ENCODE measurements at places on chromosomes 4 and X.

DNA sequence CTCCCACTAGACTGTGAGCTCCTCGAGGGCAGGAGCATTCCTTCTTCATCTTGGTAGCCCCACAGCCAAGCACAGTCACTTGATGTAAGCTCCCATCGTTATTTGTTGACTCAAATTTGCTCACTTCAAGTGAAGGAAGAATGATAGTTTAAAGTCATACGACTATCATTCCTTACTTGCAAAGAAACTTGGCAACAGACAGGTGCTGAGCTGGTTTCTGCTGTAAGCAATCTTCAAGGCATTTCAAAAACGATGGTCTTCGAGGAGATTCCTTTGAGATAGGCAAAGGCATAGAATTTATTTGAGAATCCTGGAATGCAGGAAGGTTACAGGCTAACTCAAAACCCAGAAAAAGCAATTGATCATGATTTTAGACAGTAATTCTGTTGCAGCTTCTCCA lies 64.8 kb downstream of the QDPR start:
- DNase-seq = no peak

DNA sequence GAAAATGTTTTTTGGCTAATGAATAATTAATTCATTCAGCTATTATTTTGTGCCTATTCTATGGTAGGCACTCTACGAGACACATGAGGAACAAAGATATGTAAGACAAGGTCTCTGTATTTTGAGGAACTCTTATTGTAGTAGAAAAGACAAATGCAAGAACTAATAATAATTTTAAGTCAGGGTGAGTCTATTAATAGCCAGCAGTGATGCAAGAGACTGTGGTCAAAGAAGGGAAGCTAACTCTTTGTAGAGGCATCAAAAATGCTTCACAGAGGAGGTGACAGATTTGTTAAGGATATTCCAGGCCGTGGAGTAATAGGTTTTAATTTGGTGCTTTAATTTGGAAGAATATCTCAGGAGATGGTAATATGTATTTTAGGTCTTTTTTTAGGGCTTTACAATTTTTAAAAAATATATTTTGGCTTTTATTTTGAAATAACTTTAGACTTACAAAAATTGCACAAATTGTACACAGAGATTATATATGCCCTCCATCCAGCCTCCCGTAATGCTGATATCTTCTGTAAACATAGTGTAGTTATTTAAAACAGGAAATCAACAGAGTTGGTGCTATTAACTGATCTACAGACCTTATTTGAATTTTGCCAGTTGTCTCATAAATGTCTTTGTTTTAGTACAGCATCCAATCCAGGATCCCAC lies 48.1 kb downstream of the DCLK2 start:
- no peak for DNase-seq

DNA sequence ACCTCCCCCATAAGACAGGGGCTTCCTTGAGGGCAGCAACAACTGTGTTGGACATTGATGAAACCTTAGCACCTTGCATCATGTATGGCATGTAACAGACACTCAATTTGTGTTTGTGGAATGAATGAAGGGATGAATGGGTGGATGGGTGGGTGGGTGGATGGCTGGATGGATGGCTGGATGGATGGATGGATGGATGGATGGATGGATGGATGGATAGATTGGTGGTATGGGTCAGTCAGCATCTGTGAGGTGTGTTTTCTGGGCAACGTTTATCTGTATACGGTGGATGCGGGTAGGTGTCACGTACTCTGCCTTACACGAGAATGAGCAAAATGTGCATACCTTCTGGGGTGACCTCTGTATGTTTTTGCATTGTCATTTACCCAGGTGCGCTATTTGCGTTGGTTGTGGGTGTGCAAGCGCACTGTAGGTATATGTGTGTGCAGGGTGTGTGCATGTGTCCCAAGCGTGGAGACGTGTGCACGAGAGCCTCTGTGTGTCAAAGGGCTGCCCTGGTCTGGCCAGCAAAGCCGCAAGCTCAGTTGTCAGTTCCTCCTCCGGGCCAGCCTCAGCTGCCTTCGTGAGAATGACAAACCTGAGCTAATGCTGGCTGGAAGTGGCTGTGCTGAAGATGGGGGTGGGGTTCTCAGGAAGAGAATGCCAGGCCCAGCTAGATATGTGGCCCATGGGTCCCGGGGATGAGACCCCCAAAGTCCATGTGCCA lies 26.5 kb downstream of the ELF4 start:
- DNase-seq = no peak

GRCh38 chrX:23644744-23645143 lies 22.5 kb upstream of the PRDX4 start:
- no peak for DNase-seq

- no peak for DNase-seq
These were observed 1.5 kb downstream of the NKX1-1 start for GRCh38 chr4:1404573-1405253.

- DNase-seq = no peak
These were observed 18.5 kb downstream of the GC start for GRCh38 chr4:71765350-71765749.

GRCh38 chrX:39442332-39442731 lies 641.1 kb downstream of the MID1IP1 start:
- no peak for DNase-seq

DNA sequence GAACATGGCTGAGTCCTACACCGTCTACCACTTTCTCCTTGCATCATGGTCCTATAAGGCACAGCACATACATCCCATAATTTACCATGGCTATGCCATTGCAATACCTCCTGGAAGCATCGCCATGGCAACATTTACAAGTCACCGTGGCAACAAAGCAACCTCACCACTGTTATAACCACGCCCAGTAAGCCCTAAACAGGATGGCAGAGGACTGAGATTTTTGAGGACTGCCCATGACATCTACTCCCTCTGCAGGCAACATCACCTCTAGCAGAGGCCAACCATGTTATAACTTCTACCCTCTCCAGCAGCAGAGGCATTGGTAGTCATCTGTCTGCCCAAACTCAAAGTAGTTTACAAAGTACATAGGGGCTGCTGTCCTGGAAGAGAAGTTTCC lies 29.7 kb downstream of the BCOR start:
- DNase-seq = peak; percentile 10

- no peak for DNase-seq
These were observed 113.1 kb downstream of the SHROOM4 start for GRCh38 chrX:50700921-50701320.

GRCh38 chr4:127643791-127644190 lies 11.0 kb downstream of the INTU start:
- peak; percentile 4 for DNase-seq

- no peak for DNase-seq
These were observed 1214.8 kb downstream of the STIM2 start for GRCh38 chr4:28075401-28075956.

- no peak for DNase-seq
These were observed 79.8 kb downstream of the PAPSS1 start for GRCh38 chr4:107640197-107640596.

DNA sequence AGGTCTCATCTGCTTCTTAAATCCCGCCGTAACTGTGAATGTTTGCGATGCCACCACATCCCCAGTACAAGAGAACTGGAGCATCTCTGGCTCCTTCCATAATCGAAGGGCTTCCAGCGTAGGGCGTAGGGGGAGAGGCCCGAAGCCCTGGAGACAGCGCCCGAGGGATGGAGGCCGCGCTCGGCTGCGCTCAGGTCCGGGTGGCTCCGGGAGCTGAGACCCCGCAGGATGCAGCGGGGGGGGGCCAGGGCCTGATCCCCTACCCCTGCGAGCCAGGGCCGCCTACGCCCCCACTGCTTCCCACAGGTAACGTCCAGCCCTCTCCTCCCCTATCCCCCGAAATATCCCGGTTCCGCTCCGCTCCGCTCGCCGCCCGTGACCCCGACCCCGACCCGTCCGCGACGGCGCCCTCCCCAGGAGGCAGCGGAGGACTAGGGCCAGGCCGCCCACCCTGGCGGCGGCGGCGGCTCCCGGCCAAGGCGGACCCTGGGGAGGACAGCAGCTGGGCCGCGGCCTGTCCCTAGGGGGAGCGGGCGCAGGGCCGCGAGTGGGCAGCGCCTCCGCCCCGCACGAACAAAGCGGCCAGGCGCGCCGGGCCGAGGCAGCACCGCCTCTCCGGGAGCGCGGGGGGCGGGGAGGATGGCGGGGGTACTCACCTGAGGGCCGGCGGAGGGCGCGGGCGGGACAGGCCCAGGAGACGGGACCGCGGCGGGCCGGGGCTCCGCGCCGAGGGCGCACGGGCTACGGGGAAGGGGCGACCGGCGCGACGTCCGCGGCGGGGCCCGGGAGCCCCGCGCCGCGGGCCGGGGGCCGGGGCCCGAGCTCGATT lies 723 bp downstream of the WDFY3 start:
- DNase-seq = peak; percentile 69

DNA sequence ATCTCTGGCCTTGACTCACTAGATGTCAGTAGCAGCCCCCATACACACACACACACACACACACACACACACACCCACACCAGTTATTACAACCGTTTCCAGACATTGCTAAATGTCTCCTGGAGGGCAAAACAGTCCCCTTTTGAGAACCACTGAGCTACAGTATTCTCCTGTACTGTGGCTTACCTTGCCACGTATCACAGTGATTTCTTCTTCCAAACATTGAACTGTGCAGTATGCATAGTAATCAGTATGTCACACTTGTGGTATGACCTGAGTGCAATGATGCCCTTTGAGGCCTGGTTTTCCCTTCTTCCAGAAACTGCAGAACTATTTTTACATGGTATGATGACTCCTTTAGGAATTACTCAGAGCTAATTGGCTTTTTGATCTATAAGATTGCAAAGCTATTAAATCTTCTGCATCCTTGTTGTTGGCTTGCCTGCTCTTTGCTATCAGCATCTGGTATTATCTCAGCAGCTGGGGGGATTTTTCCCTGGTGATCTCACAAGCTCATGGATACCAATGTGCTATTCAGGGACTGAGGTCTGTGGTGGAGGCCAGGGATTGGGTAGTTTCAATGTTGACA lies 3.6 kb upstream of the THOC2 start:
- DNase-seq = no peak

- DNase-seq = no peak
These were observed 4.6 kb downstream of the CASP6 start for GRCh38 chr4:109698656-109699055.

DNA sequence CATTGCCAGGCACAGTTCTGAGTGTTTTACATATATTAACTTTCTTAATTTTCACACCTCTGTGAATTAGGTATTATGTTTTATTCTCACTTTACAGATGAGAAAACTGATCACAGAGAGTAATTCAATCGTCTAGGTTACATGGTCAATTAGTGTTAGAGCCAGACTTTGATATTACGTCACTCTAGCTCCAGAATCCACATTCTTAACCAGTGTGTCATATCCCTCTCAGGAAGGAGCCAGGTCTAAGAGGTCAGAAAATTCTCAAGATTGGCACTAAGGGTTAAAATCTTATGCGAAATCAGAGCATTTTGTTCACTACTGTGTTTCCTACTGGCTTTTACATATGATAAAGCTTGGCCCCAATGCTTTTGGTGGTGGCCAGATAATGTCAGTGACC lies 7.4 kb downstream of the DMP1 start:
- DNase-seq = peak; percentile 61

GRCh38 chrX:142251202-142251601 lies 46.1 kb upstream of the MAGEC2 start:
- DNase-seq = no peak

DNA sequence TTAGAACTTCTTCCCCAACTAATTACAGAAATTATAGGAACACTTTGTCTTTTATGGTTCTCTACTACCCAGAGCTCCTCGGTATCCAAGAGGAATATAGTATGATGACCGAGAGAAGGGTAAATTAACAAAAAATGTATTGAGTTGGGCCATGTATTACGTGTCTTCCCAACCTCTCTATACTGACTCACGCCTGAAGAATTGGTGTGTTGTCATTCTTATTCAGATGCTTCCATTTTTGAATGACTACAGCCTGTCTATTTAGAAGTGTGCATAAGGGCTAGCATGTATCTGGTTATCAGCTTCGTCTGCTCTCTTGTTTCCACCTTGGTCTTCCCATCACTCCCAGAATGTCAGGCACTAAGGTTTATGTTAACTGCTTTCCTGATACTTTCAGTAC lies 24.5 kb upstream of the SCD5 start:
- DNase-seq = no peak

- no peak for DNase-seq
These were observed 1189.6 kb downstream of the PCDH18 start for GRCh38 chr4:136342666-136343065.

DNA sequence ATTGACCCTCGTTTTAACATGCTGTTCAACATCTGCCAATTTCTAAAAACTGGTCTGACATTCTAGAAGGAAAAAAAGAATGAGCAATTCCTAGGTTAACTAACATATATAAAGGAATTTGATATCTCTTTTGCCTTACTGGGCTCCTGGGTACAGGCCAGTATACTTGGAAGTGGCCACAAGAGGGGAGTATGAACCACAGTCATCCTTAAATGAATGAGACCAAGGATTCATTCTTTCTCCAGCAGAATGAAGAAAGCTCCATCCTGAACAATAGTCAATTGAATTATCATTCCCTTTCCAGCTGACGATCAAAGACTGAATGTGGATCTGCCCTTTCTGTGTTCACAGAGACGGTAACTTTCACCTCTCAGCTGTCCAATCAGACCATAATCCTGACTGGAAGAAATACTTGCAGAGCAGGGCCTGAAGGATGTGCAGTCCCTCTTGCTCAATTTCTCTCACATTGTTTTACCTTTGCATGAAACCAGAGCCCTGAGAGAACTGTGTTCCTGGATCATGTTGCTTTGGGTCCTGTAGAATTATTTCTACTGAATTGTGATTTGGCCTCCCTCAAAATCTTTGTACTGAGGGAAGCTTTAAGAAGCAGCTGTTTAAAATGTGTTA lies 14.8 kb upstream of the SPARCL1 start:
- peak; percentile 24 for DNase-seq

Data from urothelium cell line (cell line).